ENCODE measurements at places on chromosomes 4 and X.

GRCh38 chrX:73877687-73878086 lies 314.7 kb downstream of the CHIC1 start:
- no peak for DNase-seq

GRCh38 chr4:178082906-178083305 lies 640.7 kb upstream of the AGA start:
- no peak for DNase-seq

- DNase-seq, result no peak
Observed at GRCh38 chrX:153909024-153909979, 4.8 kb downstream of the AVPR2 start.

DNA sequence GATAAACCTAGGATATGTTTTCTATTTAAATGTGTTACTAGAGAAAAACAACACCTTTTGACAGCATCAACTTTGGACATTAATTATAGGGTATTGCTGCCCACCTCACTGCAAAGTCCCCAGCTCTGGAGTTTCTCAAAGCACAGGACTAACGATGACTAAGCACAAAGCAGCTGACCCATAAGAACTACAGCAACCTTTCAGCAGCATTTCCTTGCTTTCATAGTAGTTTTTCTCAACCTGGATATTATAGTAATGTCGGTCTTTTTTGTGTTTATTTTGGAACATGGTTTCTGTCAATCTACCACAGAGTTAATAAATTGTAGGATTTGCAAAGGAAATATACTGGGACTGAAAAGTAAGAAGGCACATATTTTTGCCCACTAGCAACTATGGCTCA lies 21.5 kb downstream of the HHIP start:
- DNase-seq, result no peak

- DNase-seq, result no peak
Observed at GRCh38 chrX:118760025-118760424, 32.6 kb downstream of the IL13RA1 start.

Data from progenitor cell of endocrine pancreas (in vitro differentiated cells).